ENCODE measurements at places on chromosomes 1 and 21.
A peak's percentile ranks its signal among the peaks of the same experiment; 100 is the strongest.

- no peak for DNase-seq
Observed at GRCh38 chr1:64895500-64895899, 70.8 kb downstream of the JAK1 start.

- no peak for DNase-seq
Observed at GRCh38 chr1:21552715-21553114, 43.5 kb downstream of the ALPL start.

DNA sequence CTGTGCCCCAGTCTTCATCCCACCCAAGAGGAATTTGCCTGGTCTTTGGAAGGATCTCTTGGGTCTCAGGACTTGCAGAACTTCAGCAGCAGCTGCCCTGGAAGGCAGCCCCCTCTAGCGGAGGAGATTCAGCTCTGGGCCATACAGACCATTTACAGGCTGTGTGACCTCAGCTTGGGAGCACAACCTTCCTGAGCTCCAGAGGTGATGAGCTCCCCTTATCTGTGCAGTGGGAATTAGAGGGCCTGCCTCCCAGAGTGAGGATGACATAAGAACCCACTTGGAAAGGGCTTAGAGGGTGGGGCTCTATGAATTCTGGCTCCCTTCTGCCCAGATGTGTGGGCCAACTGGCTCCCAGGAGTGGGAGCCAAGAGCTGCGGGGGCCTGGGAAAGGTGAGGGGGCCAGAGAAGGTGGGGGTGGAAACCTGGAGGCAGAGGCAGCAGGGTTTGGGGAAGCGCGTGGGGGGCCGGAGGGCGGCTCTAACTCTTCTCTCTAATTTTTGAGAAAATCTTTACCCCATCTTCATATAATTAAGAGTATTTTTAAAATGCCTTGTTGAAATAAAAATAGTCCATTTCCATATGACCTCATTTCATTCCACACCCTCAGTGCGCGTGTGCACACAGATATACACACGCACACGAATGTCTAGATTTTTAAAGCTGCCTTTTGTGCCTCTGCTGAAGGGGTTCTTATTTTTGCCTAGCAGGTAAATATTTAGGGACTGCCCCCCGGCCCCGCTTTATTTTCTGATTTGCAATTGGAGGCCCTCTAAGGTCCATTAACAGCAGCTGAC is 21.5 kb downstream of the EPHB2 start:
- DNase-seq, result no peak

DNA sequence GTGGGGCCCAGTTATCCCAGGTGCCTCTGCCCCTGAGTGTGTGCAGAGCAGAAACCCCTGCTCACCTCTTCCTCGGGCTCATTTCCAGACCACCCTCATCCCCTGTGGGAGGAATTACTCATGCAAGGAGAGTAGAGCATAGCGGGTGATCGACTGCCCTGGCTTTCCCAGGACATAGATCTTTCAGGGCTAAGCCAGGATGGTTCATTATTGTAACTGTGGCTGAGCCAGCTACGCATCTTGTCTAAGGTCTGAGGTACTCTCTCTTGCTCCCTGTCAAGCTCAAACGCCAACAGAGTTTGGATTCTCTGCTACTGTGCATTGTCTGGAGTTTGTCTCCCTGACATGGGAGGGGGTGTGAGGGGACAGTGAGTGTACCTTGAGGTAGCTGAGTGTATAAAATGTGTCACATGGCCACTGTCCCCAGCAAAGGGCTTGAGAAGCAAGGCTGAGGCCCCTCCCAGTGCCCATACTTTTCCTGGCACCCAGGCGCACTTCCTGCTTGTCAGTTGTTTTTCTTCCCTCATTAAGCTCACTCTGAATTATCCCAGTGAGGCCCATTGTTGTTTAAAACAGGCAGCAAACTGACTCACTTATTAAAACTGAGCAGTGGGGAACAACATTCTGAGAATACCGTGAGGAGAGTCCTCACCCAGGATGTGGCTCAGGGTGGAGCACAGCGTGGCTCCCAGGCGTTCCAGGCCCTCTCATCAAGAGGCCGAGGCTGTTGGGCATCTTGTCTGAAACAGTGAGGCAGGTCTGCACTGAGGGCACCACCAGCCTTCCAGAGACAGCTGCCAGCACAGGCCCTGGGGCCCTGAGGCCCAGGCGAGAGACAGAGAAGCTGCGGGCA is 92.9 kb downstream of the LAMC2 start:
- DNase-seq, result no peak

GRCh38 chr21:23732776-23733175 is 1874.5 kb downstream of the MRPL39 start:
- DNase-seq, result no peak

- no peak for DNase-seq
Observed at GRCh38 chr21:35016517-35017188, 32.4 kb downstream of the RUNX1 start.

- DNase-seq, result no peak
Observed at GRCh38 chr1:208258277-208258676, 14.1 kb upstream of the PLXNA2 start.

DNA sequence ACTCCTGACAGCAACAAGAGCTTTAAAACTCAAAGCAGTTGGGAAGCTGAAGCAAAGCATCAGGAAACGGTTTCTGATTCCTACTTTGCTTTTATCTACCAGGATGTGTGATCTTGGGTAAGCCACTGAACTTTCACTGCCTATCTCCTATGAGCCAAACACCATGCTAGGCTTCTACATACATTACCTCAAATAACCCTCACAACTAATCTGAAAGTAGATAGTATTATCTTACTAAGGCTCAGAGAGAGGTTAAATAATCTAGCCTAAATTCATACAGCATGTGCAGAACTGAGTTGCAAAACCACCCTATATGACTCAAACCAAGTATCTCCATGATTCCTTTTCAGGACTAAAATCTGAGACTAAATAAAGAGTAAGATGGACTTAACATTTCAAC is 83.8 kb downstream of the EVI5 start:
- no peak for DNase-seq

DNA sequence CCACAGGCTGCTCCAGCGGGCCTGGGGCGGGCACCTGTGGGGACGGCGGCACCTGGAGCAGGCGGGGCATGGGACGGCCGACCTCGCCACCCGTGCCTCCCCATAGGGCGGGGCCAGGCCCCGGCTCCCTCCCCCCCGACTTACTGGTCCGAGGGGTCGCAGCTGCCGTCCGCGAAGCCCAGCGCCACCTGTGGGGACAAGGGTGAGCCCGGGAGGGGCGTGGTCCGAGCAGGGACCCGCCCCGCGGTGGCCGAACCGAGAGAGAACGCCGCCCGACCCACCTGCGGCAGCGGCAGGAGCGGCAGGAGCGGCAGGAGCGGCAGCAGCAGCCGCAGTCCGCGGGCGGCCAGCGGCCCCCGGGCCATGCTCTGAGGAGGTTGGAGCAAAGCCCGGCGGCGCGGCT is at the start of gene TMEM52:
TSS of gene TMEM52 (minus strand) at position 379 of the 403 bp plus-strand sequence. CDS start at position 365, 14 bp downstream.
- no peak for DNase-seq

GRCh38 chr1:2786329-2787162 is 14.9 kb downstream of the TTC34 start:
- peak; percentile 46 for DNase-seq

DNA sequence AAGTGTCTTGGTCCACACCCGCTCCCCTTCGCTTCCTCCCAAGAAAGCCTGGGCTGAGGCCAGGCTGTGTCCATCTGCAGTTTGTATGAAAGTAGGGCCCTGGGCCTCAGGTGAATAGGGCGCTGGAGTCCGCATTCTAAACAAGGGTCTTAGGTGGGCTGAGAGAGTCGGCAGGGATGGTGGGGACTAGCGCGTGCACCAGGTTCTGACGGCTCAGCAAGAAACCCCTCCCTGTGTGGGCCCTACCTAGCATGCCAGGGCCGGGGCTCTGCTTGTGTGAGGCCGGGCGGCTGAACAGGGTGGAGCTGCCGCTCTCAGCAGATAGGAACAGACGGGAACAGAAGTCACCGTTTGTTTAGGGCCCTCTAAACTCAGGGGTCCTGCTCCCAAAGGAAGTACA is 1.7 kb downstream of the ACTRT2 start:
- no peak for DNase-seq

GRCh38 chr1:168100315-168101002 is 36.3 kb downstream of the GPR161 start:
- no peak for DNase-seq

GRCh38 chr1:42956739-42957138 is 1.9 kb downstream of the SLC2A1 start:
- DNase-seq, result no peak

GRCh38 chr1:182845379-182845778 is 6.2 kb downstream of the DHX9 start:
- no peak for DNase-seq

GRCh38 chr1:39639305-39640130 is at the start of gene HEYL:
TSS of gene HEYL (minus strand) at chr1:39639643. CDS start at chr1:39639625, 18 bp downstream.
- peak; percentile 50 for DNase-seq

GRCh38 chr1:62732331-62732730 is 44.1 kb upstream of the DOCK7 start:
- DNase-seq, result no peak

GRCh38 chr1:206690516-206690915 is 5.8 kb downstream of the MAPKAPK2 start:
- no peak for DNase-seq

- DNase-seq, result no peak
Observed at GRCh38 chr1:169707912-169708604, 3.4 kb downstream of the SELL start.

DNA sequence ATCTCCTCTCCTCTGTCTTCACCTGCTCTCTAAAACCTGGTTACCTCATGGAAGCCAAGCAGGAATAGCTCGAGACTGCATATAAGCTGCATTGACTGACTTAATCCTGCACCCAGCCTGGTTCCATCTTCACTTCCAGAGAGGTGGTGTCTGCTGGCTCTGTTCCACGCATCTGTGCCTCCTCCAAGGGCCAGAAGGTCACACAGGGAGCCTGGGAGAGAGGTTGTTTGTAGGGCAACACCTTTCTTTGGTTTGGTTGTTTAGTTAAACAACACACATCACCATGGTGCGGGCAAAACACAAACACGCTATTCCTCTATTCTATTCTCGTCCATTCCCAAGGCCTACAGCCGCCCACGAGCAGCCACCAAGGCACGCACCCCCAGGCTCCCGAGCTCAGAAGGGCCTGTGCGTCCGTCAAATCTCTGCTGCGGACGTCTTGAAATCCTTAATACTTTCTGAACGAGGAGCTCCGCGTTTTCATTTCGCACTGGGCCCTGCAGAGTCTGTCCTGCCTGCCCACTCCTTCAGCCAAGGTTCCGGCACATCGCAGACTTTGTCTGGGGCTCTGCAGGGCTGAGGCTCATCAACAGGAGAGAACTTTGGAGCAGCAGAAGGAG is 116.2 kb downstream of the RIPK4 start:
- no peak for DNase-seq

GRCh38 chr1:162687870-162688269 is 55.6 kb downstream of the DDR2 start:
- no peak for DNase-seq

- no peak for DNase-seq
Observed at GRCh38 chr1:6360517-6361070, 33.0 kb downstream of the ACOT7 start.

GRCh38 chr21:39671986-39672385 is 59.2 kb downstream of the B3GALT5 start:
- DNase-seq, result no peak

- DNase-seq, result no peak
Observed at GRCh38 chr1:47558601-47559593, 121.1 kb downstream of the FOXD2 start.

GRCh38 chr1:152968248-152968647 is 2.2 kb upstream of the SPRR4 start:
- DNase-seq, result no peak

GRCh38 chr1:100530880-100531487 is 7.0 kb upstream of the GPR88 start:
- DNase-seq, result no peak

- DNase-seq, result no peak
Observed at GRCh38 chr21:37253991-37254390, 13.1 kb downstream of the VPS26C start.

DNA sequence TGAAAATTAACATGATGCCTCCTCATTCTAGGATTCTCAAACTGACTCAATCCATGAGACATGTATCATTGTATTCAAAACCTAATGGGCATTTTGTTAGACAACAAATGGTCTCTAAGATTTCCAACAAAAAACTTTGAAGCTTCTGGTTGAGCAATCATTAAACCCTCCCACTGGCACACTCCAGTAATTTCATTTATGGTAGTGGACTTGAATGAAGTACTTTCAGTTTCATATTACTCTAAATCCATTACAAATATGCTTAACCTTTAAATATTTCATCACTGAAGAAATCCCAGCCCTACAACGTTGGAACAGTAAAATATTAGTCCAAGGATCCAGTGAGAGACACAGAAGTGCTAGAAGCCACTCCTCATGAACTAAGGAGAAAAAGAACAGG is 43.5 kb downstream of the GBP6 start:
- DNase-seq, result no peak

DNA sequence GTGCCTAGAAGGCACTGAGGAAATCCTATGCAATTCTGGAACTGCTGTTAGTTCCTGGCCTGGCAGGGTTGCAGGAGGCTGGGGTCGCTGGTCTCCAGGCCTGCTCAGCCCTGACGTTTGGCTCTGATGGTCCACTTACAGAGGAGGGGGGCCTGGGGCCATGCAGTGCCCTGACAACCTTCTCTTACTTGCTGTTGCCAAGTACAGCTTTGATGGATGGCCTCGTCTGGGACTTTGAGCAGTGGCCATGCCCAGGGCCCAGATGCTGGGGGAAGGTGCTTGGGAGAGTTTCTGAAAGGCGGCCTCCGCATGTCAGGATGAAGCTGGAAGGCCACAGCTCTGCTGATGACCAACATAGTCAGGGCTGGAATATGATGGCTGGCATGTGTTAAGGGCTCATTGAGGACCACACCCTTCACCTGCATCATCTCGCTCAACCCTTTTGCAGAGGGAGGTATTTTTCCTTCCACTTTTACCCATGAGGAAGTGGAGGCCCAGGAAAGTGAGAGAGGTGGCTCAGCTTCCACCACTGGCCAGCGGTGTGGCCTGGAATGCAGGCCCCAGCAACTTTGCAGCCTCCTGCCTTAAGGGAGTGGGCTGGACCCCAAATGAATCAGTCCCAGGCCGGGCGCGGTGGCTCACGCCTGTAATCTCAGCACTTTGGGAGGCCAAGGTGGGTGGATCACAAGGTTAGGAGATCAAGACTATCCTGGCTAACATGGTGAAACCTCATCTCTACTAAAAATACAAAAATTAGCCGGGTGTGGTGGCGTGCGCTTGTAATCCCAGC is 34.7 kb upstream of the LRRC3 start:
- DNase-seq, result no peak

- no peak for DNase-seq
Observed at GRCh38 chr1:201089596-201089995, 22.6 kb downstream of the CACNA1S start.

GRCh38 chr21:43031121-43031619 is 44.5 kb downstream of the CBS start:
- DNase-seq, result no peak
